ENCODE measurements at places on chromosomes 13 and 19.

DNA sequence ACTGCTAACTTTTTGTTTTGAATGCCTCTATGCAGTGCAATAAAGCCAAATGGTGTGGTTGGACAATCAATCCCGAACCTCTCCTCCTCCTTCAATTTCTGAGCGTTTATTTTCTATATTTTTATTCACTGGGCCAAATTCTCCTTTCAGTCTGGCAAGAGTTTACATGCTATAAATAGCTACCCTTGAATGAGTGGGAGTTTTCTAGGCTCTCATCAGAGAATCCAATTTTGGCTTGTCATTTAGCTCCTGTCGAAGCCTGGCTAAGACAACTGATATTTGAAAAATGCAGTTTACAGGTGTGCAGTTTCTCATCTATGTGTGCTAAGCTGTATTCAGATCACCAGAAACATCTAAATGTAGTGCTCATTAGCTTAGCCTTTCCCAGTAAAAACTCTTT lies 61.8 kb downstream of the OLFM4 start:
- no peak overlapping the region for H3K27ac ChIP-seq
- no peak for DNase-seq
- H3K27me3 ChIP-seq, result no peaks in the 10 kb centered on the region
- no peak overlapping the region for H3K4me3 ChIP-seq
- H3K36me3 ChIP-seq, result no peaks in the 10 kb centered on the region

- peaks cover 6% of the 10 kb centered on the region for H3K4me1 ChIP-seq
- H3K4me3 ChIP-seq, result no peak overlapping the region
- no peaks in the 10 kb centered on the region for H3K27me3 ChIP-seq
- peak; percentile 37 for DNase-seq
- no peaks in the 10 kb centered on the region for H3K36me3 ChIP-seq
Measured at GRCh38 chr13:20492641-20493040, 33.0 kb downstream of the CRYL1 start.

DNA sequence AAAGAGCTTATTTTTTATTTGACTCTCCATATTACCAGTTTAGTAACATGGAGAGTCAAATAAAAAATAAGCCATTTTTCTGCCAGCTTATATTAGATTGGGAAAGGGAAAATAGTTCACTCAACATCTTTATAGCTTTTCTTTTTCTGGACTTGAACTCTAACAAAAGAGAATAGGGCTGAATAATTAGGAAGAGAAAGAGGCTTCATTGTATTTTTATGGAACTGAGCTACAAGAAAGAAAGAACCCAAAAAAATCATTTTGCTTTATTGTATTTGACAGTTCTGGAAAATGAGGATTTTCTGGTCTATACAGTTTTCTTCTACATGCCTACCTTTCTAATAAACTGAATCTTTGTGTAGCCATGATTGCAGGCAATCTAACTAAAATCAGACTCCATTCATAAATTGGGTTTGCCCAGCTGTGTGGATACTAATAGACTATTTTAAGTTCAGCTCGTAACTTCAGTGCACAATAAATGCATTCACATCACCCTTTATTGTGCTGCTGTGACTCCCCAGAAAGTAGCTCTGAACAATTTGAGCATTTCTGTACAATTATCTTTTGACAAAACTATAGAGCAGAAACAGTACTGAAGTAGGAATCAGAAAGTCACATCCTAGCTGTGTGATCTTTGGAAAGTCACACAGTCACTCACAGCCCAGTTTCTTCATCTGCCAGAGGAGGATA lies 115.3 kb downstream of the STOML3 start:
- no peak for DNase-seq
- no peak overlapping the region for H3K27ac ChIP-seq
- no peaks in the 10 kb centered on the region for H3K36me3 ChIP-seq
- peaks cover 2% of the 10 kb centered on the region for H3K4me1 ChIP-seq
- H3K4me3 ChIP-seq, result no peak overlapping the region

- peaks cover 3% of the 10 kb centered on the region for H3K36me3 ChIP-seq
- no peak overlapping the region for H3K27ac ChIP-seq
- H3K27me3 ChIP-seq, result peaks cover 30% of the 10 kb centered on the region
Measured at GRCh38 chr13:87669379-87669978, 1.7 kb upstream of the SLITRK5 start.

DNA sequence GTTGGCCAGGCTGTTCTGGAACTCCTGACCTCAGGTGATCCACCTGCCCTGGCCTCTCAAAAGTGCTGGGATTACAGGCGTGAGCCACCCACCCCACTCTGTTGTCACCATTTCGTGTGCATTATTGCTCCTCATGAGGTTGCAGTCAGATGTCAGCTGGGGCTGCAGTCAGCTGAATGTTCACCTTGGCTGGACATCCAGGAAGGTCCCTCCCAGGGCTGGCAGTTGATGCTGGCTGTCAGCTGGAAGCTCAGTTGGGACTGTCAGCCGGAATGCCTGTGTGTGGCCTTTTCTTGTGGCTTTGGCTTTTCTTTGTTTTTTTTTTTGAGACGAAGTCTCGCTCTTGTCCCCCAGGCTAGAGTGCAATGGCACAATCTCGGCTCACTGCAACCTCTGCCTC lies 6.6 kb downstream of the MEGF8 start:
- no peaks in the 10 kb centered on the region for H3K36me3 ChIP-seq
- DNase-seq, result no peak
- no peak overlapping the region for H3K4me3 ChIP-seq
- peaks cover 16% of the 10 kb centered on the region for H3K4me1 ChIP-seq
- no peak overlapping the region for H3K27ac ChIP-seq

- no peak overlapping the region for H3K4me3 ChIP-seq
- peaks cover 10% of the 10 kb centered on the region for H3K4me1 ChIP-seq
- DNase-seq, result no peak
- H3K27me3 ChIP-seq, result no peaks in the 10 kb centered on the region
- peaks cover 6% of the 10 kb centered on the region for H3K36me3 ChIP-seq
Measured at GRCh38 chr13:31955101-31955500, 76.5 kb upstream of the FRY start.
